Bone marrow (tissue), 2 donors: ENCODE measurements at places on chromosomes 12 and 14.

DNA sequence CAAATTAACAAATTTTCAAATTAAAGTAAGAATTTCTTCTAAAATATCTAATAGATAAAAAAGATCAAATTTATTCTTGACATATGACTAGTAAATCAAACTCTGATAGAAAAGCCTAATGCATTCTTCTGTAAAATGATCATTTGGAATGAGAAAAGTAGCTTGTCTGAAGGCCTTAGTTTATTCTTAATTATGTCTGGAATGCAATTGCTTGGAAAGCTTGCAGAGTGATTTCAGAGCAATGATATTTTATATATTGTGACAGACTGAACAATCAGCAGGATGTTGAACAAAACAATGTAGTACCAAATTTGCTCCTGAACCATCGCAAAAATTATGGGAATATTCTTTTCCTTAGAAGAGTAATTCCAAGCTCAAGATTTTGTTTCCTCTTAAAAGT is 789.6 kb upstream of the NOVA1 start:
- DNase-seq = no peak

- DNase-seq = no peak
Measured at GRCh38 chr12:52524898-52525591, 4.9 kb upstream of the KRT5 start.

- no peak for DNase-seq
Measured at GRCh38 chr14:85686908-85687307, 157.0 kb downstream of the FLRT2 start.

- DNase-seq = no peak
Measured at GRCh38 chr12:26246483-26247164, 51.3 kb downstream of the SSPN start.

DNA sequence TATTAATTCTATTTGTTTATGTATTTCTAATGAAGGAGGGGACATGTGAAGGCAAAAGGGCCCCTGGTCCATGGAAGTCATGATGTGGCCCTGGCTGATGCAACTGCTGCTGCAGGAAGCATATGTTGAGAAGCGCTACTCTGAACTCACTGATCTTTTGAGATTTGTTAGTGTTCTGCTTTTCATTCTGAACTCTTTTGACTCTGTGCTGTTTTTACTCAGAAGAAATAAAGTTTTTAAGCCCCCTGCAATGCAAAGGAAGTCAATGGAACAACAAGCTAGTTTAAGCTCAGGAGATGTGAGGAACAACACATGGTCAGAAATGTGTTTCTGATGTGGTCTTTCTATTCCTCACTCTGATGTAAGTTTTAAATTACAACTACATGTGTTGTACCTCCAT is 88.9 kb upstream of the BTG1 start:
- DNase-seq = no peak

DNA sequence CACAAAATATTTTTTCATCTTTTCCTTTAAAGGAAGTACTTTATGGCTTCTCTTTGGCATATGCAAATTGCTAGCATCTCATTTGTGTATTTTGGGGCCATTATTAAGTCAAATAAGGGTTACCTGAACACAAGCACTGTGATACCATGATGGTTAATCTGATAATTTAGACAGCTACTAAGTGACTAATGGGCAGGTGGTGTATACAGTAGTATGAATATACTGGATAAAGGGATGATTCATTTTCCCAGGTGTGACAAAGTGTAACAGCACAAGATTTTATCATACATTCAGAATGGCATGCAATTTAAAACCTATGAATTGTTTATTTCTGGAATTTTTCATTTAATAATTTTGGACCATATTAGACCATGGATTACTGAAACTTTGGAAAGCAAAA is 27.2 kb upstream of the ANO4 start:
- no peak for DNase-seq

DNA sequence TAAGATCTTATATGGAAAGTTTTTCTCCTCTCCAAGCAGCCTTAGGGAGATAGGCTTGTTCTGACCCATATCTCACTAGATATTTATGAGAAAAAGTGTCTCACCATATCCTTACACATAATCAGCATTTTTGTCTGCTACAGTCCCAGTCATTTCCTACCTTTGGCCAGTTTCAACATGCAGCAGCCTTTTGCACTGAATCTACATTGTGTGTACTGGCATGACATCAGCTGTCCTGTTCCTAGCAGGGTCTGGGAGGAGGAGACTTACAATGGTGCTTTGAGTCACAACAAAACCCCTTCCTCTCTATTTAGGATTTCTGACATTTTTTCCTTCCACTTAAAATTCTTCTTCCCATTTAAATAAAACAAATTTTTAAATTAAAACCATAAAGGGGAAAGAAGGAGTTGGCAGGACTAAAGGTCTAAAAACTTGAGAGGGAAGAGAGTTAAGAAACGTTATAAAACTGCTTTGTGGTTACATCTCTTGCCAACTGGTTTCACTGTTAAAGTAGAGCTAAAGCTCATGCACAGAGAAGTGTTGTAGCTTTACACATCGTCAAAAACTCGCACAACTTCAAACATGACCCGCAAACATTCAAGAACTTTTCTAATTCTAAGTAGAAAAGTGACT is 53.3 kb upstream of the CERS5 start:
- DNase-seq = no peak

GRCh38 chr12:94980577-94980976 is 22.9 kb downstream of the NDUFA12 start:
- no peak for DNase-seq

- no peak for DNase-seq
Measured at GRCh38 chr12:75271576-75271975, 58.5 kb downstream of the CAPS2 start.

- no peak for DNase-seq
Measured at GRCh38 chr12:59046763-59047534, 126.6 kb upstream of the LRIG3 start.

GRCh38 chr12:106090591-106091445 is 47.9 kb downstream of the NUAK1 start:
- DNase-seq = no peak
